ENCODE measurements at places on chromosomes 5 and 9.

GRCh38 chr5:114469372-114469771, 107.5 kb downstream of the KCNN2 start:
- no peak overlapping the region for H3K27ac ChIP-seq
- no peak for DNase-seq
- no peak overlapping the region for H3K4me3 ChIP-seq
- no peaks in the 10 kb centered on the region for H3K36me3 ChIP-seq
- no peaks in the 10 kb centered on the region for H3K27me3 ChIP-seq
- no peaks in the 10 kb centered on the region for H3K4me1 ChIP-seq

- no peaks in the 10 kb centered on the region for H3K27me3 ChIP-seq
- no peak for DNase-seq
- peaks cover 37% of the 10 kb centered on the region for H3K4me1 ChIP-seq
- H3K36me3 ChIP-seq = no peaks in the 10 kb centered on the region
- H3K4me3 ChIP-seq = no peak overlapping the region
Measured at GRCh38 chr9:36035006-36035405, 1.7 kb upstream of the RECK start.

DNA sequence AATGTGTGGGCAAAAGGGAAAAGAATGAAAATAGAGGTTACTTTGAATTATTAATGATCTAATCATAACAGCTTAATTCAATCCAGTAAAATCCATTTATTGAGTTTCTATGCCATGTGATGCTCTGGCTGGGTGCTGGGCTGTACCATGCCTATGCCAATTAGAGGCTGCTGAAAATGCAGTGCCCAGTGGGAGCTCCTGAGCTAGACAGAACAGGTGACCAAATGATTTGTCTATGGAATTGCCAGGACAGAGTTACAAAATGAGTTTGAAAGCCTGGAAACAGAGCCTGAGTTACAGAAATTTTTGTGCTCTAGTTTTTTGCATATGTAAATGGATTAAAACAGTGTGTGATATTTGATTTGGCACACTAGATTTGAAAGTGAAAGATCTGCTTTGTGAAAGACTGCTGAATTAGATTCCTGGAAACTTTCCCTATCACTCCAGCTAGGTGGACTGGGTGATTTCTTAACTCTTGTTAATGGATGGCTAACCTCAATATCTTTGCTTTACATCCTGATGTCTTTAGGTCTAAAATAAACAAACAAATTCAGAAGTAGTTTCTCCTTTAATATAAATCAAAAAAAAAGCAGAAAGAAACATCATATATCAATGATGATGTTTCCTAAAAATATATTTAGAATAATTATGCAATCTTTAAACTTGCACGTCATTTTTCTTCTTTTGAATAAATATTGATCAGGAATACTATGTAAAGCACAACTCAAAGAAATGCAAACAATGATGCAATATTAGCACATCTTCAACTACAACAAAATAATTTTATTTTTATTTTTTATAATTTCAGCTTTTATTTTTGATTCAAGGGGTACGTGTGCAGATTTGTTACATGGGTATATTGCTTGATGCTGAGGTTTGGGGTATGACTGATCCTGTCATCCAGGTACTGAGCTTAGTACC, 194.8 kb upstream of the FBXL7 start:
- no peak overlapping the region for H3K4me3 ChIP-seq
- DNase-seq = no peak
- no peaks in the 10 kb centered on the region for H3K4me1 ChIP-seq
- H3K27ac ChIP-seq = no peak overlapping the region
- no peaks in the 10 kb centered on the region for H3K36me3 ChIP-seq

GRCh38 chr5:21654-22233, 70.2 kb upstream of the PLEKHG4B start:
- DNase-seq = no peak
- H3K27ac ChIP-seq = no peak overlapping the region
- peaks cover 3% of the 10 kb centered on the region for H3K27me3 ChIP-seq

DNA sequence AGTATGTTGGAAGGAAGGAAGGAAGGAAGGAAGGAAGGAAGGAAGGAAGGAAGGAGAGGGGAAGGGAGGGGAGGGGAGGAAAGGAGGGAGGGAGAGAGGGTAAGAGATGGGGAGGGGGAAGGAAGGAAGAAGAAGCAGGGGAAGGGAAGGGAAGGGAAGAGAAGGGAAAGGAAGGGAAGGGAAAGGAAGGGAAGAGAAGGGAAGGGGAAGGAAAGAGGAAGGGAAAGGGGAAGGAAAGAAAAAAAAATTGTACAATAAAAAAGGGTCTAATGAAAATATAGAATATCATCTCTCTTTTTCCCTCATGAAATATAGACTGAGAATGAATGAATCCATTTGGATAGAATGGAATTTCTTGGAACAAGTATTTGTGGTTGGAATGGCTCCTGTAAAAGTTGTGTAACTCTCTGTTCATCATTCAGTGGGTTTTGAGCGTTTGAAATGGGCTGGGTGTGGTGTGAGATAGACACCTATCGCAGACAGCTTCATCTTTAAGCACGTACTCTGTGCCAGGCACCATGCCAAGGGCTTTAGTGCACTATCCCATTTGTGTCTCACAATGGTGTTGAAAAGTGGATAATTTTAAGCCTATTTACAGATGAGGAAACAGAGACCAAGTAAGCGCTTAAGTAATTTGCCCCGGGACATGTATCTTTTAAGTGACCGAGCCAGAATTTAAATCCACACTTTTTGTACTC, 11.6 kb upstream of the PAPPA start:
- DNase-seq = no peak
- H3K4me1 ChIP-seq = no peaks in the 10 kb centered on the region
- no peak overlapping the region for H3K27ac ChIP-seq
- H3K27me3 ChIP-seq = no peaks in the 10 kb centered on the region
- no peaks in the 10 kb centered on the region for H3K36me3 ChIP-seq

- no peak overlapping the region for H3K4me3 ChIP-seq
- no peaks in the 10 kb centered on the region for H3K4me1 ChIP-seq
- no peak overlapping the region for H3K27ac ChIP-seq
- no peak for DNase-seq
- no peaks in the 10 kb centered on the region for H3K27me3 ChIP-seq
- no peaks in the 10 kb centered on the region for H3K36me3 ChIP-seq
Measured at GRCh38 chr5:111720333-111720890, 36.6 kb downstream of the NREP start.

GRCh38 chr5:7970816-7971215, 101.9 kb downstream of the MTRR start:
- no peak overlapping the region for H3K27ac ChIP-seq
- H3K27me3 ChIP-seq = no peaks in the 10 kb centered on the region
- no peaks in the 10 kb centered on the region for H3K36me3 ChIP-seq
- DNase-seq = no peak
- H3K4me3 ChIP-seq = no peak overlapping the region

- peak within 1 kb of the TSS; percentile 66 for H3K4me3 ChIP-seq
- H3K27ac ChIP-seq = peak within 1 kb of the TSS; percentile 13
- peaks cover 14% of the 10 kb centered on the region for H3K4me1 ChIP-seq
- H3K36me3 ChIP-seq = no peaks in the 10 kb centered on the region
- peak; percentile 71 for DNase-seq
- H3K27me3 ChIP-seq = no peaks in the 10 kb centered on the region
Measured at GRCh38 chr5:16616536-16617273, at the start of gene RETREG1. TSS of gene RETREG1 (minus strand) at chr5:16616997. CDS start at chr5:16616971, 26 bp downstream.

DNA sequence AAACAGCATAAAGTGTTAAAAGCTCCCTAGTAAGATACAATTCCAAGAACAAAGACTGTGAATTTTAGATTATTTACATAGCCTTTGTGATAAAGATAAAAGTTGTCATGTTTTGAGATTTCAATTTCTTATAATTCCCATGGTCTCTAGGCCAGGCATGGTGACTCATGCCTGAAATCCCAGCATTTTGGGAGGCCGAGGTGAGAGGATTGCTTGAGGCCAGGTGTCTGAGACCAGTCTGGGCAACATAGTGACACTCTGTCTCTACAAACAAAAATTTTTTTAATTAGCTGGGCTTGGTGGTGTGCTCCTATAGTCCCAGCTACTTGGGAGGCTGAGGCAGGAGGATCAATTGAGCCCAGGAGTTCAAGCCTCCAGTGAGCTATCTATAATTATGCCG, 48.1 kb downstream of the BDP1 start:
- H3K4me3 ChIP-seq = no peak overlapping the region
- H3K27ac ChIP-seq = no peak overlapping the region
- no peaks in the 10 kb centered on the region for H3K27me3 ChIP-seq
- peaks cover 91% of the 10 kb centered on the region for H3K36me3 ChIP-seq
- H3K4me1 ChIP-seq = no peaks in the 10 kb centered on the region

- DNase-seq = no peak
- H3K4me1 ChIP-seq = no peaks in the 10 kb centered on the region
- H3K36me3 ChIP-seq = no peaks in the 10 kb centered on the region
- H3K27ac ChIP-seq = no peak overlapping the region
Measured at GRCh38 chr5:115586525-115587146, 15.6 kb downstream of the TICAM2 start.

- no peaks in the 10 kb centered on the region for H3K36me3 ChIP-seq
- DNase-seq = no peak
- no peak overlapping the region for H3K27ac ChIP-seq
- no peaks in the 10 kb centered on the region for H3K27me3 ChIP-seq
Measured at GRCh38 chr5:6096101-6096500, 282.2 kb downstream of the MED10 start.

DNA sequence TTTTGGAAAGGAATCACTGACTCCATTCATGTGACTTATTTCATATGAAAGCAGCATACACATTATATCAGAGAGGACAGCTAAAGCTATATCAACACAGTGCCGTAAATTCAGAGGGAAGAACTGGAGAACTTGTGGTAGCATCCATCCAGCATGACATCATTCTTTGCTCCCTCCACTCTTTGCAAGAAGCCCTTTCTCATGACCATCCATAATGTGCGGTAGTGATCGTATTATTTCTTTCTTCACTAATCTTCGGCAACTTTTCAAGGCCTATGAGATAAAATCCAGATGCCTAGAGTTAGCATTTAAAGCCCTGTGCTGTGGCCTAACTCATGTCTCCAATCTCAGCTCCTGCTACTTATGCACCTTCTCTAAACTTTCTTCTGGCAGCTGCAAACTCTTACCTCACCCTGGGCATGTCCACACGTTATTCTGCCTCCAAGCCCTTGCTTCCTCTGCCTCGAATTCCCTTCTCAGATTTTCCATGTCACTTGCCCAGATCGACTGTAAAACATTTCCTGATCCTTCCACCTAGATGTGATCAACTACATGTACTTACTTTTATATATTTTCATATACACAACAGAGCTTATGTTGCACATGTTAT, 307.3 kb upstream of the SGCD start:
- H3K4me1 ChIP-seq = peaks cover 7% of the 10 kb centered on the region
- H3K27ac ChIP-seq = no peak overlapping the region
- H3K27me3 ChIP-seq = no peaks in the 10 kb centered on the region

- H3K27me3 ChIP-seq = no peaks in the 10 kb centered on the region
- H3K4me1 ChIP-seq = no peaks in the 10 kb centered on the region
- H3K27ac ChIP-seq = no peak overlapping the region
- H3K36me3 ChIP-seq = no peaks in the 10 kb centered on the region
Measured at GRCh38 chr9:105168870-105169319, 75.6 kb upstream of the SLC44A1 start.

DNA sequence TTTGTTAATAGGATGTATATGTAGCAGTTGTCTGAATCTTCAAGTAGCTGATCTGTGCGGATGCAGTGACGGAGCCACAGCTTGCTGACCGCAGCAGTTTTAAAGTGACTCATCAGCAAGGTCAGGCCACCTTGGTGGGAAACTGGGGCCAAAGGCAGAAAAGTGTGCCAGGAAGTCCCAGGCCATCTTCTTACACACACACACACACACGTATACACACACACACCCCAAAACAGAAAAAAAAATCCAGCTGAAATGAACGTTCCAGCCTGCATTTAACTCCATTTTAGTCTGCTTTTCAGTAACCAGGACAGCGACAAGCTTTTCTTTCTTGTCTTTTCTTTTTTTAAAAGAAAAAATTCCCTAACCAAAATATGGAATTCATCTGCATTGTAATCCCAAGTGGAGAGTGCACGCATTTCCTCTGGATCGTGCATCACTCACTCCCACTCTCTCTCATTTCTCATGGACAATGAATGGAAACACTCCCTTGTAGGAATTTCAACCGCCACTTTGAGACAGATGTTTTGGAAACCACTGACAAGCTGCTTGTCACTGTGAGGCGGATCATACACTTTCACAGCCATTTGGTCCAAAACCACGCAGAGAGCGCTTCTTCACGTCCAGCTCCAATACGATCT, 103.9 kb downstream of the LHFPL2 start:
- H3K27me3 ChIP-seq = no peaks in the 10 kb centered on the region
- DNase-seq = no peak
- H3K4me1 ChIP-seq = peaks cover 5% of the 10 kb centered on the region
- H3K4me3 ChIP-seq = no peak overlapping the region

- no peaks in the 10 kb centered on the region for H3K27me3 ChIP-seq
- H3K27ac ChIP-seq = no peak overlapping the region
- H3K4me1 ChIP-seq = no peaks in the 10 kb centered on the region
- H3K4me3 ChIP-seq = no peak overlapping the region
- H3K36me3 ChIP-seq = no peaks in the 10 kb centered on the region
Measured at GRCh38 chr5:146528236-146528635, 12.2 kb upstream of the GPR151 start.

DNA sequence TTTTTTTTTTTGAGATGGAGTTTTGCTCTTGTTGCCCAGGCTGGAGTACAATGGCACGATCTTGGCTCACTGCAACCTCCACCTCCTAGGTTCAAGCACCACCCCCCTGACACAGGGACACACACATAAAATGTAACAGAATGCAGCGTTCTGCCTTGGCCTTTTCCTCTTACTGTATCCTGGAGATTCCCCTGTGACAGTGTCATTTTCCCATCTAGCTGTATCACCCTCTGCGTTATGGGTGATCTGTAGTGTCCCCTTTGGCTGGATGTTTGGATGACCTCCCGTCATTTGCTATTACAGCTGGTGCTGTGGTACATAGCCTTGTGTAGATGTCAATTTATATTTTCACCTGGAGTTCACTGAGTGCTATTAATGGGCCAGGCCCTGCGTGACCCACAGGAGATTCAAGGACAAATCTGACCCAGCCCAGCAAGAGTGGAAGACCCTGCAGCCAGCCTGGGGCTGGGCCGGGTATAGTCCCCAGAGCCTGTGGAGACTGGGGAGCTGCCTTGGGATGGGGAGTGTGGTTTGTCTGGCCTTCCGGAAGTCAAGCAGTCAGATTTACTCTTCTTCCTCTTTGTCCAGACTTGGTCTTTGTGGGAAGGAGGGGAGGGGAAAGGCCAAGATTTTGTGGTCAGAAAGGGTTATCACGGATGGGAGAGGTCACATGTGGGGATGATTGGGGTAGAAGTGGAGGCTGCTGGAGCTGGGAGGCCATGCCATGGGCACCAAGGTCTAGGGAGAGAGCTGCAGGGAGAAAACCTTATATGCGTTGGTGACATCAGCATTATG, 43.6 kb downstream of the ERGIC1 start:
- no peaks in the 10 kb centered on the region for H3K27me3 ChIP-seq
- DNase-seq = no peak
- peak overlapping the region; percentile 91 for H3K27ac ChIP-seq
- no peaks in the 10 kb centered on the region for H3K36me3 ChIP-seq
- H3K4me3 ChIP-seq = no peak overlapping the region

- no peak overlapping the region for H3K4me3 ChIP-seq
- no peaks in the 10 kb centered on the region for H3K36me3 ChIP-seq
- H3K27me3 ChIP-seq = no peaks in the 10 kb centered on the region
Measured at GRCh38 chr5:81520769-81521168, 126.8 kb upstream of the ACOT12 start.

- H3K4me3 ChIP-seq = peak overlapping the region; percentile 13
- H3K4me1 ChIP-seq = peaks cover 29% of the 10 kb centered on the region
- H3K27ac ChIP-seq = peak overlapping the region; percentile 69
- H3K36me3 ChIP-seq = no peaks in the 10 kb centered on the region
- DNase-seq = peak; percentile 33
Measured at GRCh38 chr5:113806904-113807303, 293.4 kb downstream of the YTHDC2 start.

Measured in tibial artery (tissue), 4 donors.